ENCODE measurements at places on chromosomes 16 and 17.

DNA sequence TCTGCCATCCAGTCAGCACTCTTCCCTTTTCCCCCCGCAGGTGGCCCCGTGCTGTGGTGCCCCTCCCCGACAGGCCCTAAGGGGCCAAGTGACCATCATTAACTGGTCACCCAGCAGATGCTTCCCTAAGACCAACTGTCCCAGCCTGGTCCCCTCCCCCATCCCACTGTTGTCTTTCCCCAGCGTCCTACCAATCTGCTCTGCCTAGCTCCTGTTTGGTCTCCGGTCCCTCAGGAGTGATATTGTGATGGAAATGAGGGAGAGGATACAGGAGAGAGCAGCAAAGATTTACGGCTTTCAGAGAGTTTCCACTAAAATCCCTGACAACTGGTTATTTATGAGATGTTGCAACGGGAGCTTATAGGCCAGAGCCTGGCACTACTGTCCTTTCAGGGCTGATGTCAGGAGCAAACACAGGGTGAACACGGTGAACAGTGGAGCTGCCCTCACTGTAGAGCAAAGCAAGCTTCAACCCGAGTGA, 1.4 kb upstream of the TTLL6 start:
- DNase-seq: no peak

DNA sequence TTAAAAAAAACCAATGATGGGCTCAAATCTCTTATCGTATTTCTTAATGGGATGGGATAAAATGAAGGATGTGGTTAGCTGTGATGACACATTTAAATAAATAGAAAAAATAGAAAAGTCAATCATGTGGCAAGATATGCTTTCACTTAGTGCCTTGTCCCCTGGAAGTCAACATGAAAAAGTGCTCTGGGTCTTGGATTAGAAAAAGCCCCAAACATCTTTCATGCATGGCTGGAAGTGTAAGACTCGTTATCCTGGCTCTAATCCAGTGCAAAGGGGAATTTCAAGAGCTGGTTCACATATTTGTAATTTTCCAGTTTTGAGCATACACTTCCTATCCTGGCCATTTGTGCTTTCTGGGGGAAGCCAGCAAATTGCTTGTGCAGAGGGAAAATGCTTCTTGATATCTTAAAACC, 160.9 kb downstream of the MAP2K6 start:
- DNase-seq: peak; percentile 20

GRCh38 chr16:85066346-85066885, 38.8 kb downstream of the KIAA0513 start:
- DNase-seq: no peak

GRCh38 chr17:49548051-49548505, 27.6 kb upstream of the NXPH3 start:
- no peak for DNase-seq

DNA sequence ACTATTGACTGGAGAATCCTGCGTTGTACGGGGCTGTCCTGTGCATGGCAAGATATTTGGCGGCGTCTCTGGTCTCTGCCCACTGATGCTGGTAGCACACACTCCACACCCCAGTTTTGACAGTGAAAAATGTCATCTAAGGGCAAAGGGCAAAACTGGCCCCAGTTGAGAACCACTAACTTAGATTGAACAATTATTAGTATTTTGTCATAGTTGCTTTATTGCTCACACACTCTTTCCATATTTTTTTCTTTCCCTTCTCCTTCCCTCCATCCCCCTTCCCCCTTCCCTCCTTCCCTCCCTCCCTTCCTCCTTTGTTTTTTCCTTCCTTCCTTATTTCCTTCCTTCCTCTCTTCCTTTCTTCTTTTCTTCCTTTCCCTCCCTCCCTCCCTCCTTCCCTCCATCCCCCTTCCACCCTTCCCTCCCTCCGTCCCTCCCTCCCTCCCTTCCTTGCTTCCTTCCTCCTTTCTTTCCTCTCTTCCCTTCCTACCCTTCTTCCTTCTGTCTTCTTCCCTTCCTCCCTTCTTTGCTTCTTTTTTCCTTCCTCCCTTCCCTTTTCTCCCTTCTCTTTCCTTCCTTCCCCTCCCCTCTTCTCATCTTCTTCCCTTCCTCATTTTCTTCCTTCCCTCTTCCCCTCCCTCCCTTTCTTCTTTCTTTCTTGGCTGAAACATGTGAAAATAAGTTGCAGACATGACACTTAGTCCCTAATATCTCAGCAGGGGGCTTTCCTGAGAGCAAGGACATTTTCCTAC, 5.5 kb downstream of the SHISA9 start:
- DNase-seq: no peak

DNA sequence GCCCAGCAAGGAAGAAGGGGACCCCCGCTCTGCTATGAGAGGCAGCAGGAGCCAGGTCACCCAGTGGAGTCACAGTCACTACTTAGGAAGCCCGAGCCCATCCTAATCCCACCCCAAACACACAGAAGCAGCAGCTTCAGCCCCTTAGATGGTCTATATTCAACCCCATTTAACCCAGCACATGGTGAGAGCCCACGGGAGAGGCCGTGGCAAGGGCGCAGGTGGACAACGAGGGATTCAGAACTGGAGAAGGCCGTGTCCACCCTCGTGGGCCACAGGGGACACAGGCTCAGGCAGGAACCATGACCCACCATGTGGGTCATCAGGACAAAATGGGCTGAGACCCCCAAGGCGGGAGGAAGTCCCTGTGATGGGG, 1.6 kb upstream of the TRPV3 start:
- no peak for DNase-seq

DNA sequence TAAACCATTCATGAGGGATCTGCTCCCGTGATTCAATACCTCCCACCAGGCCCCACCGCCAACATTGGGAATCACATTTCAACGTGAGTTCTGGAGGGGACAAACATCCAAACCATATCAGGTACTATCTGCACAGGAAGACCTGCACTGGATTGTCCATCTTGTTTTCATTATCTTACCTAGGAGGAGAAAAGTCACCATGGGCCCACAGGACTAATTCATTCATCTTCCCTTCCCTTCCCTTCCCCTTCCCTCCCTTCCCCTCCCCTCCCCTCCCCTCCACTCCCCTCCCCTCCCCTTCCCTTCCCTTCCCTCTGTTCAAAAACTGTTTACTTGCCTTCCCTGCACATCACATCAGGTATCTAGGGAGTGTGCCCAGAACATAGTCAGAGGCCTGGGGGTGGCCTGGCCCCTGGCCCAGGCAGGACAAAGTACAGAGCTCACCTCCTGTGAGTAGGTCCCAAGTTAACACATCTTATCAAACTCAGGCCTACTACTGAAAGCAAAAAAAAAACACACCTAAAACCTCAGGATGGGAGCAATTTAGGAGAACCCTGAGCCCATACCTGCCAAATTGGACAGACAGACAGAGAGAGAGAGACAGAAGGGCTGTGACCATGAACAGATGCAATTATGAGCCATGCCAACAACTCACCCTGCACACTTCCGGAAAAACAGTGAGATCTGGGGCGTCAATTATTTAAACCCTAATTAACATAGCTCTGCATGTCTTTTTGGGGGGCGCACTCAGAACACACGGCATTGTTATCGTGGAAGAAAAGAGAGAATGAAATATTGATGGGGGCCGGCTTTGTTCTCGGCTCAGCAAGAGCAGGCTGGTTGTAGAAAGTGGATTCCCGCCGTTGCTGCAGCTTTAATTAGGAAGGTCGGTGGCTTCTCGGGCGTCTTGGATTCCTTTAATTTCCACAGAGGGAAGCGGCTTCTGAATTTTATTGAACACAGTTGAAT, 151.2 kb downstream of the IRX5 start:
- no peak for DNase-seq

GRCh38 chr17:70271200-70271599, 101.9 kb downstream of the KCNJ2 start:
- DNase-seq: no peak

- DNase-seq: no peak
Observed at GRCh38 chr17:1861391-1862010, 31.7 kb downstream of the RPA1 start.

DNA sequence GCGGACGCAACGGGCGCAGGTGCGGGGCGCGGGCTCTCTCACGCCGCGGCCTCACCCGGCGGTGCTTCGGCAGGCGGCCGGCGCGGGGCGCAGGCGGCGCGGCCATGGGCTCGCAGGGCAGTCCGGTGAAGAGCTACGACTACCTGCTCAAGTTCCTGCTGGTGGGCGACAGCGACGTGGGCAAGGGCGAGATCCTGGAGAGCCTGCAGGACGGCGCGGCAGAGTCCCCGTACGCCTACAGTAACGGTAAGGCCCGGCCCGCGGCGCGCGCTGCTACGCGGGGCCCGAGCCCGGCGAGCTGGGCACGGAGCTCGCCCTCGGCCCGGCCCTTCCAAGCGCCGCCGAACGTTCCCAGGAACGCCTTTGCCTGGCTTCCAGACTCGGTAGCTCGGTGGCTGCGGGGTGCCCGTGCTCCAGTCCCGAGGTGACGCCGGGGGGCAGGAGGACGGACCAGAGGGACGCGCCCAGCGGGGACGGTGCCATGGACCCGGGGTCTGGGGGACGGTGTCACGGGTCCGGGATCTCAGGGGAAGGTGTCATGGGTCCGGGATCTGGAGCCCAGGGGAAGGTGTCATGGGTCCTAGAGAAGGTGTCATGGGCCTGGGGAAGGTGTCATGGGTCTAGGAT, 435 bp downstream of the RAB40C start:
- DNase-seq: no peak

DNA sequence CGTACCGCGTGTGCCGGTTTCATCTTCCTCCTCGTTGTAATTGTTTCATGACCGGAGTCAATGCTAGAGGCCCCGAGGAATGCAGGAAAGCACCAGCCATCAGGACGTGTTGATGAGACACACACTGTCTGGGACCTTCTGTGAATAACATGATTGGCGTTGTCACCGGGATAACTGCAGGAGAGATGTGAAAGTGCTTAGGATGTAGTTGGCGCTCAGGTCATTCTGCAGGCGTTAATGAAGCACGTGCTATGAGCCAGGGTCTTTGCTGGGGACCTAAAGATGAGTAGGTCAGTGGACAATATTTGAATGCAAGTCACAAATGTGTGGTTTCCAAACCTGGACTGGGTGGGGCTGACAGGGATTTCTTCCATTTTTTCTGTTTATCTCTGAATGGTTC, 181.6 kb upstream of the HSBP1 start:
- no peak for DNase-seq

GRCh38 chr17:43625606-43626005, 36.1 kb downstream of the MEOX1 start:
- DNase-seq: no peak

DNA sequence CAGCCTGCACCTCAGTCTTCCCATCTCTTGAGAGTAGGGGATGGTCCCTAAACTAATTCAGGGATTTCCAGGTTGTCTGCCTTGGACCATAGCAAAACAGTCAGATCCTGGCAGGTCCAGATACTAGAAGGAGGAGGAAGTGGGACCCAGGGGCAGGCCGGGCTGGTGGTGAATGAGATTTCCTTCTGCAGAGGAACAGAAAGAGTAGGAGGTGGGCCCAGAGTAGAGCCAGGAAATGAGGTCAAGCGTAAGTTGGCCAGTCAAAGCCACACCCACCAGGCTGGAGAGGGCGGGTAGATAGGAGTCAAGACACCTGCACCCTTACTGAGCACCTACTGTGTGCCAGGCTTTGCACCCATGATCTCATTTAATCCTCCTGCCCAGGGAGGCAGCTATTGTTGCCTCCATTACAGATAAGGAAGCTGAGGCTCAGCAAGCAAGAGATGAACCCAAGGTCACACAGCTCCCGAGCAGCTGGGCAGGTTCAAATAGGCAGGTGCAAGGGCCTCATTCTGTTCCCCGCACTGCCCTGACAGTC, 2.6 kb downstream of the CDH5 start:
- no peak for DNase-seq

DNA sequence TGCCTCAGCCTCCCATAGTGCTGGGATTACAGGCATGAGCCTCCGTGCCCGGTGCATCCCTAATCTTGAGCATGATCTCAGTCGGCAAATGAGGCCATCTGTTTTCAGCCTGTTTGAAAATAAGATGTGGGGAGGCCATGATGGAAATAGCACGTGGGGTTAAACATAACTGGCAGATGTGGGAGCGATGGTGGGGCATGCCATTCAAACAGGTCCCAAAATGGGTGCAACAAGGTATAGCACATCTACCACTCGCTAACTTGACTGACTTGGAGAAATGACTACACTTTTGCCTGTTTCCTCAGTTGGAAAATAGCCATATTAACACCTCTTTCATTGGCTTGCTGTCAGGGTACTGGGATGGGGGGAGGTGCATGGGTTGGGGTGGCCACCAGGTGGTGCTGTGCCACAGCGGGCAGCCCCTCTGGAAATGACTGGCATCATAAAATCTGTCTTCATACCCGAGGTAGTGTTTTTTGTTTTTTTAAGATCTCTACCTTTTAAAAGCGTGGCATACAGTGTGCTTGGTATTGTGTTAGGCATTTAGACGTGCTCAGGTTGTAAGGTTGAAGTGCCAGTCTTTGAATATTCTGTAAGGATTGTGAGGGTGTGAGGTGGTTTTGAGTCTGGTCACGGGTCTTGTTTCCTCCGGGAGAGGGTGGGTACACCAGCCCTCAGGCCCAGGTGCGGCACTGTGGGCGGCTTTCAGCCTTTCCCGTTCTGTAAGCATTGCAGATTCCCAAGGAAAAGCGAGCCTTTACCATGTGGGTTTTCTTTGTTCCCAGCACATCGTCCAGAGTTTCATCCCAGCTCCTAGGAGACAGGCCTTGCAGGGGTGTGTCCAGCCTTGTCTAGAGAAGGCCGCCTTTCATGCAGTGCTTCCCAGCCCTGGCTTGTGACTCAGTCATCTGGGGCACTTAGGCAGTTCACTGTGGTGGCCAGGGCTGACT, 2.9 kb upstream of the TTYH2 start:
- peak; percentile 66 for DNase-seq

GRCh38 chr17:54927525-54927924, 26.9 kb downstream of the TOM1L1 start:
- no peak for DNase-seq

- DNase-seq: peak; percentile 51
Observed at GRCh38 chr16:56869513-56870275, 4.7 kb downstream of the SLC12A3 start.

DNA sequence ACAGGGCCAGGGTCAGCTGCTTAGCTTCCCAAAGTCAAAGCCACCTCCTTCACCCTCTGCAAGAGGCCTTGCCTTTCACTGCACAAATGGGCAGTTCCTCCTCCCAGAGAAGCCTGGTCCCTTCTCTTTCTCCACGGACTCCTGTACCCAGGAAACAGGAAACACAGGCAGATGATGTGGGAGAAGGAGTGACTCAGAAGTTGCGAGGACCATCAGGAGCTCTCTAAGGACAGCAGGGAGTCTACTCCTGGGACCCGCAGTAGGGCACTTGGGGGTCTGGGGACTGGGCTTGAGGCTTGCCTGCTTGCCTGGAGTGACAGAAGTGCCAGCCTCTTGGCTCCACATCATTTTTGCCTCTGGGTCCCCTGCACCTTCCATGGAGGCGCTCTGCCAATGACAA, 47.4 kb upstream of the KSR1 start:
- peak; percentile 51 for DNase-seq

DNA sequence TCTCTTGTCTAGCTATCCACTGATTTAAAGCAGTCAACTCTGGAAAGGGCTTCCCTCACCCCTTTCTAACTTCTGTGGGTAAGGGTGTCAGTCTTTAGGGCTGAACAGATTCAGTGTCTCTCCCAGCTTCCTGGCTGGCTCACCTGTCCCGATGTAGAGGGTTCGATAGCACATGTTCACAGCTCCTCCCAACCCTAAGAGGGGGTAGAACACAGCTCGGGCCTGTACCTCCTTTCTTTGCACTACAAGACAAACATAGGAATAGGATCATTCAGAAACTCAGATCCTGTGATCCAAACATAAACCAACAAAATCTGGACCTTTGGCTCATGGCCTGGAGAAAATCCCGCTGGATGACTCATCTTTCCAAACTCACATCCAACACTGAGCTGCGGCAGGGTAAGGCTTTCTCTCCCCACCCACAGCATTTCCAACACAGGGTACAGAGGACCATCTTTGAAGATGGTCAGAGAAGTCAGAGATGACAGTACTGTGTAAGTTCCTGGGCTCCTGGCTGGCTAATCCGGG, 5.8 kb upstream of the DHRS13 start:
- peak; percentile 65 for DNase-seq

- no peak for DNase-seq
Observed at GRCh38 chr16:50395763-50396710, 27.2 kb upstream of the BRD7 start.

Measured in A172 (cell line).